Stimulated activated CD4-positive, alpha-beta T cell treated with anti-CD3 and anti-CD28 coated beads, Interleukin-12 subunit alpha, Interleukin-12 subunit beta, amount 100 ng/mL, for 4 hours (primary cell): ENCODE measurements at places on chromosomes 12 and 14.

DNA sequence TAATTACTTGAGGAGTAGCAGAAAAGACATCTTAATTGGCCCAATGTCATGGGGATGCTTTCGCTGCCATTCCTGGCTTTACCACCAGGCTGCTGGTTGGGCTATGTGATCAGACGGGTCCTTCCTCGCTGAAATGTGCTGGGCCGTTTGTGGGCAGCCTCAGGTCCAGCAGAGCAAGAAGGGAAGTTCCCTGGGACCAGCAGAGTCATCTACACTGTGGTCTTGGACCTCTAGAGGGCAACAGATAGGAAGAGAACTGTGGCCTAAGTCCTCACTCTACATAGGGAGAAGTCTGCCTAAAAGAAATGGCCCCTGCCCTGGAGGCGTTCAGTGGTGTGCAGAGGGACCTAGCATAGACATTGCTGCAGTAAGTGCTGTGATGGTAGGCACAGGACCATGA is 10.9 kb downstream of the EVL start:
- no peak for DNase-seq

- no peak for DNase-seq
Observed at GRCh38 chr14:28577187-28577586, 189.4 kb upstream of the FOXG1 start.

GRCh38 chr12:115632308-115632707 is 645.2 kb downstream of the MED13L start:
- DNase-seq: no peak

- no peak for DNase-seq
Observed at GRCh38 chr14:90555126-90556011, 158.5 kb downstream of the CALM1 start.

DNA sequence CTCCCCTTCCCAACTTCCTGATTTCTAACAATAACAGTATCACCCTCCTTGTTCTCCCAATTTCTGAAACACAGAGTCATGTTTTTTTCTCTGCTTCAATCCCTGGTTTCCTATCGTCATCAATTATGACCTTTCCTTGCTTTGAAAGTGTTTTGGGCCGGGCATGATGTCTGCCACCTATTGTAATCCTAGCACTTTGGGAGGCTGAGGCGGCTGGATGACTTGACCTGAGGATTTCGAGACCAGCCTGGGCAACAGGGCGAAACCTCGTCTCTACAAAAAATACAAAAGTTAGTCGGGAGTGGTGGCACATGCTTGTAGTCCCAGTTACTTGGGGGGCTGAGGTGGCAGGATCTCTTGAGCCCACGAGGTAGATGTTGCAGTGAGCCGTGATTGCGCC is 12.6 kb upstream of the GPR162 start:
- DNase-seq: no peak

DNA sequence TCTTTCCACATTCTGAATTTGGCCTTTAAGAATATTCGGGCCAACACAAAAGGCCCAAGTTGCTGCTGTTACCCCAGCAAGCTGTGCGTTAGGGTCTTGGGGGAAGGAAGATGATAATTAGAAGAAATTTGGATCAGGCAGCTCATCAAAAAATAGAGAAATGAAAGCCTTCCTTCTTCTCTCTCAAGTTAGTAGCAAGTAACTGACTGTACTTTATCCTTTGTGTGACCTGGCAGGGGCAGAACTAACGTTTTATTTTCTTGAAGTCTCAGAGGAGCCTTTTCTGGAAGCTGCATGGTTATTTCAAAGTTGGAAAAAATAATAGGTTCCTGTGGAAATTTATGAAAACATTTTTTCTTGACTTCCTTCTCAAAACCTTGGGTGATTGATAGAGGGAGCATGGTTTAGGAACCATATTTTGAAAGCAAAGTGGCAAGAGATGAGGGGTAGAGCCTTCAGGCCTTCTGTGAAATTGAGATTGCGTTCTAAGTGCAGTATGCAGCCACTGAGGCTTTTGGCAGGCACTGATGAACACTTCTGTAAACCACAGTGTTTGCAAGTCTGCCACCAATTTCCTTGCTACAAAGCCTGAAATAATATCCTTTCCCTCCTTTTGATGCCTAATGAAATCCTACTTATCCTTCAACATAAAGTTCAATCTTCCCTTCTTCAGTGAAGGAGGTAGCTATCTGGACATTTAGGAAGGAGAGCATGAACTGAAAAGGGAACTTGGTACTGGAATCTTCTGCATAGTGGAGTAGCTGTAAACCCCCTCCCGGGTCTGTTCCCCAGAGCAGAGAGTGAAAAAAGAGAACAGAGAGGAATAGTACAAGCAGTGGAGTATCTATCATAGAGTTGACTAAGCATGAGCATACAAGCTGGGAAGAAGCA is 123.2 kb downstream of the FGD4 start:
- no peak for DNase-seq

DNA sequence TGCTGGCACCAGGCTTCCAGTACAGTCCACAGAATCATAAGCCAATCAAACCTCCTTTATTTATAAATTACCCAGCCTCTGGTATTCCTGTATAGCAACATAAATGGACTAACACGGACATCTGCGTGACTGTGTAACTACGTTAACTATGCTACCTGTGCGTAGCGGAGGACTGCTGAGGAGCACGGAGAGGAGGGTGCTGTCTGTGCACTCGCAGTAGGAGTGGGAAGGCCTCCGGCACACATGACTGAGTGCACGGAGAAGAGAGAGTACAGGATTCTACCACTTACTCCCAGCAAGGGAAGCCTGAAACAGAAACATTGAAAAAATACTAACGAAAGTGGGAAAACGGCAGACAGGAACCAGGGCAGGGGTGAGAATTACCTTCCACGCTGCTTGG is 22.9 kb downstream of the RAD52 start:
- no peak for DNase-seq

DNA sequence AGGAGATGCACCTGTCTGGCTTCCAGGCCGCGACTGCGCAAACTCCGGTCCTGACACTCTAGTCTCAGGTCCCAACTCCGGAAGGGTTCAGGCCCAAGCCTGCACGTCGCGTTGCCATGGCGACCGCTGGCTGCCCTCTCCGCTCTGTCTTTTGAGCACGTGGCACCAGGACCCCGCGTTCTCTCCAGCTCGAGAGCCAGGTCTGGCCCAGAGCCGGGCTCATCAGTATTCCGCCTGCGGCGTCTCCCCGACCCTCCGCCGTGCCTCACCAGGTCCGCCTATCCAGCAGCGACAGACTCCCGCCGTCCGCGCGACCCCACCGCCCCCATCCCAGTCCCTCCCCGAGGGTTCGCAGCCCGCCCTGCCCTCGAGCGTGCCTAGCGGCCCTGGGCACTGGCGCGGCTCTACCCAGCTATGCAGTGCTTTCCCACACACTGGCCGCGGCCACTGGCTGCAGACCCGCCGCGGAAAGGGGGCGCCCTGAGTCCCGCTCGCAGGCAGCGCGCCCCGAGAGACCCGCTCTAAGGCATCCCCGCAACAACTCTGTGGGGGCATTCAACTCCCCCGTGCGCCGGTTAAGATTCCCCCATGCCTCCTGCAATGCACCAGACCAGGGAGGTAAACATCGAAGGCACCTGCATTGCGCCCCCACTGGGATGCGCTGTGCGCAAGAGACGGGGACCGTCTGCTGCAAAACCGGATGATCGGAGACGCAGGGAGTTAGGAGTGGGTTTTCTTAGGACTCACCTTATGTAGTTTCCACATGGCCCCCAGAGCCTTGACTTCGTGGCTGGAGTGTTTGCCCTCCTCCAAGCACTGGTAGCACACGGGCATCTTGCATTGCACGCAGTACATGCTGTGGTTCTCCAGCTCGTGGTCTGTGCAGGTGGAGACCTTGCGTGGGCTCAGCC is 1.3 kb downstream of the TRIM9 start:
- peak; percentile 36 for DNase-seq

DNA sequence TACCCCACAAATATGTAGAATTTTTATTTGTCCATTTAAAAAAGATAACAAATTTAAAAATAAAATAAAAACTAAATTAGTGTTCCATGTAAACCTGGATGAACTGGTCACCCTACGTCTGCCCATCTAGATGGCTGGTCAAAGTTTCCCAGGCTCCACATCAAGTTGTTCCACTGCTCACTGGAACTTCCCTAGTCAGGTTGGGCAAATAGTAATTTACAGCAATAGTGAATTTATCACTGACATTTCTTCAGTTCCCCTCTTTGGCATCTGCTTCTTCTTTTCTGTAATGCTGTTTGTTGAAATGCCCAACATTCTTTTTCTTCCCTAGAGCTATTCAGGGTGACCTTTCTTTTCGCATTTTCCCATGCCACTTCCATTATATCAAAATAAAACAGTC is 272.7 kb upstream of the BTG1 start:
- DNase-seq: no peak
